ENCODE measurements at places on chromosomes 4 and X.

DNA sequence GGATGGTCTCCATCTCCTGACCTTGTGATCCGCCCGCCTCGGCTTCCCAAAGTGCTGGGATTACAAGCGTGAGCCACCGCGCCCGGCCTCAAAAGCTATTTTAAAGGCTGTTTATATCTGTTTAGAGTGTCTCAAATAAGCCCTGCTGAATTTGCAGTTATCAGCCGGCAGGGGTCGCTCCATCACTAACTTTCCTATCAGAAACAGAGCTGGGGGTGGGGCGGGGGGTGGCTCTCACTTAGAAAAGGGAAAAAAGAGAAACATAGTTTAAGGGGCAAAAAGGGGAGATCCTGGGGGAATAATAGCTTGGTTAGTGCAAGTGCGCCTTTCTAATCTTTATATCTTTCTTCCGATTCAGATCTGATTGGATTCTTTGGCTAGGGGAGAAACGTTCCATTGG is 450.7 kb downstream of the UBE2NL start:
- H3K4me3 ChIP-seq, result no peak overlapping the region
- H3K27me3 ChIP-seq, result no peaks in the 10 kb centered on the region
- H3K27ac ChIP-seq, result no peak overlapping the region
- no peaks in the 10 kb centered on the region for H3K36me3 ChIP-seq
- DNase-seq, result no peak

DNA sequence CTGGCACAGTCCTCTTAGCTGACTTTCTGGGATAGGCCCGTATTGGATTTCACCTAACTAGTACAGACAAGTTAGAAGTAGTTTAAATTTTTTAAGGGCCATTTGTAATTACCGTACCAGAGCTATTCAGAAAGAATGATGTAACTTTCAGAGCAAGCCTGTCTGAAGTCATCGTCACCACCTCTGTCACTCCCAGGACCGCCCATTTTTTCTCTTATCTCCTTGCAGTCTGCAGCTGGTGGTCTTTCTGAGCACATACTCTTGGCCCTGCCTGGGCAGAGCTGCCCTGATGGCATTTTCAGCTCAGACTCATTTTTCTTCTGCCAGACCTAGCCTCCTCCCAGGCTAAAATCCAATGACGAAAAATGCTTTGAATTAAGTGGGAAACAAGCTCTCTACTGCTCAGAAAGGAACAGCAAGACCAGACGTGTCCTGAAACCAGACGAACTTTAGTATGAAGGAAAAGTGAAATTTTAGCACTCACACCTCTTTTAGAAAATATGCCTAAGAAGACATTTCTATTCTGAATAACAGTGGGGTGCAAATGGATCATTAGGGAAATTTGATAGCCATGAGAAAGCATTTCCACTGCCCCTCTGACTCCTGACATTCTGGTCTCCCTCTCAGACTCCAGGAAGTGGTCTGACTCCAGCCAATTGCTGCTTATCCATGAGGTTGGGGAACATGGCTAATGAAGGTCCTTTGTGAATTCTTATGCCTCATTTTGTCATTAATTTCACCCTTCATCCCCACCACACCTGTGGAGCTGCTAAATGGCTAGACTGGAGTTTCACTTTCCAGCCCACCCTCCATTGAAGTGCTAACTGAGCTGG is 162.4 kb upstream of the GYPA start:
- H3K27me3 ChIP-seq, result no peaks in the 10 kb centered on the region
- DNase-seq, result no peak
- no peaks in the 10 kb centered on the region for H3K36me3 ChIP-seq
- no peak overlapping the region for H3K27ac ChIP-seq
- H3K4me3 ChIP-seq, result no peak overlapping the region

GRCh38 chr4:129233691-129234090 is 137.7 kb downstream of the C4orf33 start:
- H3K4me1 ChIP-seq, result peaks cover 2% of the 10 kb centered on the region
- H3K27me3 ChIP-seq, result peaks cover 7% of the 10 kb centered on the region
- H3K4me3 ChIP-seq, result no peak overlapping the region
- no peak overlapping the region for H3K27ac ChIP-seq
- no peaks in the 10 kb centered on the region for H3K36me3 ChIP-seq

DNA sequence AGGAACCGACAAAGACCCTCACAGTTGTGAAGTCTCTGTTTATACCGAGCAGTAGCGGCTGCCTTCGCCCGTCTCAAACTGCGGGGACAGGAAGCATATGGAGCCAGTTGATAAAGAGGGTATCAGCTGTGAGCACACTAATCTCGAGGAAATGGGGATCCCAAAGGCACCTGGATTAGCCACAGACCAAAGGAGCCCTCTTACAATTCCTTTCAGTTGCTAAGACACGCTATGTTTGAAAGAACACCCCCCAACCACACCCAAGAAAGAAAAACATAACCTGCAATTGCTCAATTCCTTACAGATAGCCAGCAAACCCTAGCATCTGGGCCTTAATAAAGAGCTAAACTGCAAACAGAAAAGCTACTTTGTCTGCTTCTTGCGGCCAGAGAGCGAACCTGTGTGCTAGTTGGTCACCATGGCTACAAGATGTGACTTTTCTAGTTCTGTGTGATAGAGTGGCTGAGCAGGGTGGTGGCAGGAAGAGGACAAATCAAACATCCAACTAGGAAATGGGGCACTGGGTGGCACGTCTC is 23.3 kb upstream of the CHRNA9 start:
- H3K4me3 ChIP-seq, result no peak overlapping the region
- H3K27me3 ChIP-seq, result no peaks in the 10 kb centered on the region
- DNase-seq, result no peak
- H3K4me1 ChIP-seq, result peaks cover 29% of the 10 kb centered on the region
- no peak overlapping the region for H3K27ac ChIP-seq

GRCh38 chr4:185813133-185813532 is 1.1 kb upstream of the SORBS2 start:
- no peak overlapping the region for H3K4me3 ChIP-seq
- peaks cover 12% of the 10 kb centered on the region for H3K4me1 ChIP-seq
- H3K27ac ChIP-seq, result no peak overlapping the region
- H3K36me3 ChIP-seq, result no peaks in the 10 kb centered on the region

DNA sequence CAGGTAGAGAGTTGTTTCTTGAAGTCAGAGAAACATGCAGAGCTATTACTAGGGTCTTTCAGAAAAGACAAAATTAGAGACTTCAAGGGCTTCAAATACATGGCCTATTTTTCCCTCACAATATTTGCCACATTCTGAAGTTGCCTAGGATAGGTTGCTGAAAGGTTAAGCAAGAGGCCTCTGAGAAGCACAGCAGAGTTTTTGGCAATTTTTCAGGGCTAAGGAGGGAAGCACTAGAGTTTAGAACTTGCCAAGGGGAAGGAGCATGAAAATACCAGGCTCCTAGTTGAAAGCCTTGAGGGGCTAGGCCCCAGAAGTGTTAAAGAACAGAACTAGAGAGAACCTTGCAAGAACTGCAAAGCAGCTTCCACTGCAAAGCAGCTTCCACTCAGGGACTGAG is 86.4 kb downstream of the ANAPC10 start:
- no peak overlapping the region for H3K4me3 ChIP-seq
- H3K4me1 ChIP-seq, result peaks cover 29% of the 10 kb centered on the region
- H3K36me3 ChIP-seq, result peaks cover 40% of the 10 kb centered on the region

GRCh38 chrX:134236626-134237614 is at the start of gene CCDC160:
TSS of gene CCDC160 (plus strand) at chrX:134237182. CDS start at chrX:134244801, 7,619 bp downstream.
- H3K27me3 ChIP-seq, result peaks cover 10% of the 10 kb centered on the region
- H3K27ac ChIP-seq, result no peak within 1 kb of the TSS
- H3K4me1 ChIP-seq, result no peaks in the 10 kb centered on the region
- H3K36me3 ChIP-seq, result no peaks in the 10 kb centered on the region

GRCh38 chr4:188975271-188975670 is 836.0 kb downstream of the TRIML1 start:
- DNase-seq, result no peak
- peaks cover 2% of the 10 kb centered on the region for H3K36me3 ChIP-seq
- no peaks in the 10 kb centered on the region for H3K4me1 ChIP-seq
- no peak overlapping the region for H3K4me3 ChIP-seq

DNA sequence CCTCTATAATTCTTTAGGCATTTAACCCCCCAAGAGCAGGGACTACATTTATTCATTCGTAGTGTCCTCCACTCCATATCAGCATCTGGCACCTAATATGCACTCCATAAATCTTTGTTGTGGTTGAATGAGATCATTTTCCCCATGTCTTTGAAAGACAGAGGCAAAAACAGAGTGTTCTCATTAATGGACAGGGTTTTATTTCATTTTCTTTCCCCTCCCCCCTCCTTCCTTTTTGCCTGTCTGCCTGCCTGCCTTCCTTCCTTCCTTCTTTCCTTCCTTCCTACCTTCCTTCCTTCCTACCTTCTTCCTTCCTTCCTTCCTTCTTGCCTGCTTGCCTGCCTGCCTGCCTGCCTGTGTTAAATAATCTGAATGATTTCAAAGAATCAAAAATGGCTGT is 83.2 kb downstream of the SHROOM3 start:
- no peak for DNase-seq
- no peaks in the 10 kb centered on the region for H3K4me1 ChIP-seq
- no peak overlapping the region for H3K4me3 ChIP-seq
- H3K27me3 ChIP-seq, result peaks cover 2% of the 10 kb centered on the region
- no peaks in the 10 kb centered on the region for H3K36me3 ChIP-seq

DNA sequence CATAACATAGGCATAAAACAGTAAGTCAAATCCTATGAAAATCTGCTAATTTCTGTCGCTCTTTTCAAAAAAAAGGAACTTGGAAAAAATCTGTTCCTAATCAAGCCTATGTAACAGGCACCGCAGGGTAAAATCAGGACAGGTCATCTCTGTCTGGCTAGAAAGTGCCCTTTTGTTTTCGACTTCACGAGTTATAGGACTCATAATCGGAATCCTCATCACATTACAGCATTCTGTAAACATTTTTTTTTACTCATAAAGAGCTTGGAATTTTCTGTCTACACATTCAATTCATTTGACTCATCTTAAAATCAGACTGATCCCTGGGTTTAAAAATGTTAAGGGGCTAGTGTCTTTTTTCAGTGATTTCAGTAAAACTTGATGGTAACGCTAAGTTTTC is 181.7 kb upstream of the TBC1D9 start:
- no peaks in the 10 kb centered on the region for H3K4me1 ChIP-seq
- H3K27me3 ChIP-seq, result peaks cover 4% of the 10 kb centered on the region
- no peak overlapping the region for H3K27ac ChIP-seq
- no peak overlapping the region for H3K4me3 ChIP-seq
- no peak for DNase-seq

- no peak for DNase-seq
- no peaks in the 10 kb centered on the region for H3K4me1 ChIP-seq
- no peak overlapping the region for H3K4me3 ChIP-seq
- no peaks in the 10 kb centered on the region for H3K27me3 ChIP-seq
- peaks cover 2% of the 10 kb centered on the region for H3K36me3 ChIP-seq
Measured at GRCh38 chr4:136855886-136856285, 676.4 kb downstream of the PCDH18 start.

GRCh38 chr4:7500404-7500803 is 65.7 kb upstream of the PSAPL1 start:
- no peaks in the 10 kb centered on the region for H3K36me3 ChIP-seq
- DNase-seq, result no peak
- no peak overlapping the region for H3K4me3 ChIP-seq

GRCh38 chrX:134880866-134881265 is 109.9 kb upstream of the SMIM10 start:
- H3K27me3 ChIP-seq, result no peaks in the 10 kb centered on the region
- H3K36me3 ChIP-seq, result no peaks in the 10 kb centered on the region
- no peak overlapping the region for H3K4me3 ChIP-seq
- DNase-seq, result no peak
- no peak overlapping the region for H3K27ac ChIP-seq

- H3K4me1 ChIP-seq, result no peaks in the 10 kb centered on the region
- H3K36me3 ChIP-seq, result no peaks in the 10 kb centered on the region
- no peaks in the 10 kb centered on the region for H3K27me3 ChIP-seq
- DNase-seq, result no peak
- no peak overlapping the region for H3K4me3 ChIP-seq
Measured at GRCh38 chrX:18410038-18410437, 15.4 kb upstream of the CDKL5 start.

- peaks cover 8% of the 10 kb centered on the region for H3K36me3 ChIP-seq
- H3K4me1 ChIP-seq, result peaks cover 35% of the 10 kb centered on the region
- H3K4me3 ChIP-seq, result no peak overlapping the region
- DNase-seq, result no peak
Measured at GRCh38 chr4:2750719-2751605, 5.2 kb downstream of the TNIP2 start.

- peaks cover 7% of the 10 kb centered on the region for H3K27me3 ChIP-seq
- DNase-seq, result no peak
- no peaks in the 10 kb centered on the region for H3K36me3 ChIP-seq
- H3K4me1 ChIP-seq, result no peaks in the 10 kb centered on the region
Measured at GRCh38 chrX:69616457-69617203, 717 bp downstream of the EDA start.

DNA sequence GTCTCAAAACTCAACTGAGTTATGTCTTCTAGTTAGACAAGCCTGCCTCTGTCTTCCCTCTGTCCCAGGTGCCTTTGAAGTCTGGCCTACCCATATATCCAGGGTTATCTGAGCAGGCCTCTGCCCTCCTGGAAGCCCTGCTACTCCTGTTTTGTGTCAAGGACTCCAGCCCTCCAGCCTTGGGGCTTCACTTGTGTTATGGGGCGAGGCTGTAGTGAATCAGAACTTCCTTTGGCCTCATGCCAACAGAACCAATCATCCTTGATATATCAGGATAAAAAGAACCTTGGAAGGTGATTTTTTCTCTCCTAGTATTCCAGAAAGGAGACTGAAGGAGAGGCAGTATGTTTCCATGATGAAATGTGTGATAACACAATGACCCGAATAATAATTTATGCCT is 8.9 kb upstream of the ADGRG4 start:
- no peak overlapping the region for H3K4me3 ChIP-seq
- no peaks in the 10 kb centered on the region for H3K36me3 ChIP-seq
- DNase-seq, result no peak
- no peak overlapping the region for H3K27ac ChIP-seq
- no peaks in the 10 kb centered on the region for H3K4me1 ChIP-seq

DNA sequence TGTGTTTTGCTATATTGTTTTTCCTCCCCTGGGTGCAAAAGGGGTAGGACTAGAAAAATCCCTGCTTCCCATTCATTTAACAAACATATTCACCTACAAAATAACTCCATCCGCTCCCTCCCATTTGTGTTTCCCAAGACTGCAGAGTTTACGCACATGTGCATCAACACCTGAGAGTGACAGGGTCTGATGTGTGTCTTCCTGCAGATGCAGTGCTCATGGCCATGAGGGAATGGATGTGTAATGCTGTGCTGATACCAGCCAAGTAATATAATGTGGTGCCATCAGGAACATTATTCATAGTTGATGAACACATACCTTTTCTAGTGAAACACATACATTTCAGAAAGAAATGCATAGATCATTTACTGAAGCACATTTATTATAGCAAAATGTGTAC is 83.2 kb downstream of the CXXC4 start:
- no peaks in the 10 kb centered on the region for H3K27me3 ChIP-seq
- H3K4me1 ChIP-seq, result no peaks in the 10 kb centered on the region
- DNase-seq, result no peak
- no peaks in the 10 kb centered on the region for H3K36me3 ChIP-seq
- H3K27ac ChIP-seq, result no peak overlapping the region

- no peak overlapping the region for H3K27ac ChIP-seq
- peaks cover 3% of the 10 kb centered on the region for H3K27me3 ChIP-seq
- no peaks in the 10 kb centered on the region for H3K4me1 ChIP-seq
- no peak overlapping the region for H3K4me3 ChIP-seq
- no peak for DNase-seq
Measured at GRCh38 chr4:173091958-173092357, 76.7 kb upstream of the GALNT7 start.

GRCh38 chrX:136067097-136067496 is 80.2 kb upstream of the FHL1 start:
- no peak overlapping the region for H3K27ac ChIP-seq
- peaks cover 2% of the 10 kb centered on the region for H3K27me3 ChIP-seq
- no peak overlapping the region for H3K4me3 ChIP-seq
- no peak for DNase-seq
- H3K4me1 ChIP-seq, result peaks cover 13% of the 10 kb centered on the region

- H3K36me3 ChIP-seq, result peaks cover 7% of the 10 kb centered on the region
- H3K27me3 ChIP-seq, result no peaks in the 10 kb centered on the region
- no peak overlapping the region for H3K27ac ChIP-seq
- peaks cover 15% of the 10 kb centered on the region for H3K4me1 ChIP-seq
Measured at GRCh38 chr4:100165809-100166208, 24.5 kb downstream of the DDIT4L start.
